Activated naive CD4-positive, alpha-beta T cell (primary cell): ENCODE measurements at places on chromosomes 7 and 10.

GRCh38 chr7:22594020-22594419 is 94.0 kb upstream of the STEAP1B start:
- no peak for DNase-seq

- no peak for DNase-seq
Measured at GRCh38 chr10:86251426-86251825, 115.2 kb downstream of the GRID1 start.

DNA sequence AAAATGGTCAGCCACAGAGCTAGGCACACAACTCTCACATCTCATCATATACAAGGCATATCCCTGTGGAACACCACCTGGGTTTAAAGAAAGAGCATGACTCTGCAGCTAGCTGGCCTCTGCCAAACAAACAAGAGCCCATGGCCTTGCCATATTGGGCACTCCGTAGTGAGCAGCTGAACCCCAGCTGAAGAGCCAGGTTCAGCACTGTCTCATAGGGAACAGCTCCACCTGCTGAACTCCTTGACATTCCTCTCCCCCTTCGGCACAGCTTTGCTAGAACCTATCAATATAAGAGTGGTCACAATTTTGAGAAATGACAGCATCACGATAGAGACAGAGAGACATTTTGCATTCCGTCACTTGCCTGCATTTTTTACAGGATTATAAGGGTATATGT is 20.0 kb downstream of the SORCS1 start:
- DNase-seq, result no peak

DNA sequence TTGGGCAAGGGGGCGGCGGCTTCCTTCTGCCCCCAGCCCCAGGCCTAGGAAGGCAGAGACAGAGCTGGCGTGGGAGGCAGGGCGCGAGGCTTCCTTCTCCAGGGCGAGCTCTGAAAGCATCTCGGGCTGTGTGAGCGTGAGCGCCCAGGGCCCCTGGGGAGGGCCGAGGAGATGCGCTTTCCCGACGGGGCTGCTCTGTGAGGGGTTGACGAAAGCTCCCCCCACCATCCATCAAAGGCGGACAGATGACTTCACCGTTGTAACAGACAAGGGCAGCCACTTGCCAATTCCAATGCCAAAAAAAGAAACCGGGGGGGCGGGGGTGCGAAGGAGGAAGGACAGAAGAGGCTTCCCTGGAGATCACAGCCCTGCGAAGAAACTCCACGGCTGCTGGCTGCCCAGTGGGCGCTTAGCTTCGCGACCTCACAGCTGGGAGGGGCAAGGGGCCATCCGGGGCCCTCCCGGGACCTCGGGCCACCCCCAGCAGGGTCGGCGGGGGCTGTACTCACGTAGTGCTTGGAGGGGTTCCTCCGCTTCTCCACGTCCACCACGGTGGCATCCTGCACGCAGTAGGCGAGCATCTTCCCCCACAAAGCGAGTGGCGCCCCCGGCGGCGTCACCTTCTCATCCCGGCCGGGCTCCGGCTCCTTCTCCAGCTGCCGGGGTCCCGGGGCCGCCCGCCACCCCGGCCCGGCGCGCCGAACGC is 537 bp downstream of the SH3PXD2A start:
- no peak for DNase-seq

DNA sequence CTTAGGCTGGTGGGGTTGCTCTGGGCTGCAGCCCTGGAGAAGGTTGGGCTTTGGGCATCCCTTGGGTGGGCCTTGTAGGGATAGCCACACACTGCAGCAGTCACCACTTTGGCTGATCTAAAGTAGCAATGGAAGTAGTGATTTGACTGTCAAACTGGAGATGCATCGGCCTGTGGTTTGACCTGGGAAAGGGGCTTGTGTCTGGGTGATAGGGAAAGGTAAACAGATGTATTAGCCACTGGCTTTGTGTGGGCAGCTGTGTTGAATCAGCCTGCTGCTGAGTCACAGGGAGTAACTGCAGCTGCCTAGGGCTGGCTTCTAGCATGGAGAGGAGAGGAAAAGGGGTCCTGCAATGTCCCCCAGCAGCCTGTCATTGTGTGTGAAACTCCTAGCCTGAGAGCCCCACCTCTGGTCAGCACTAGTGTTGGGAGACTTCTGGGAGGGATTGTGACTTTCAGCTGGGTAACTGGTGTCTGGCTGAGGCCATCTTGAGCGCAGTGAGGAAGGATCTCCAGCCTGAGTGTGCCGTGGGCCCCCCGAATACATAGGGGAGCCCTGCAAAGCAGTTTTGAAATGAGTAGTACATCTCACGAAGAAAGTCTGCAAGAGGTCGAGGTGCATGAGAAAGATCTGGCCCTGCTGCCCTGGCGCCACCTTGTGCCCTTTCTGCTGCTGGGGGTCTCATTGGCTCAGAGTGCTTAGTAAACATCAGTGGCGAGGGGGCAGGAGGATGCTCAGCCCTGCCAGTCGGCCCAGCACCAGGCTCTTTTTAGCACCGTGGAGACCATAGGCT is 117.3 kb downstream of the FANK1 start:
- DNase-seq, result no peak

DNA sequence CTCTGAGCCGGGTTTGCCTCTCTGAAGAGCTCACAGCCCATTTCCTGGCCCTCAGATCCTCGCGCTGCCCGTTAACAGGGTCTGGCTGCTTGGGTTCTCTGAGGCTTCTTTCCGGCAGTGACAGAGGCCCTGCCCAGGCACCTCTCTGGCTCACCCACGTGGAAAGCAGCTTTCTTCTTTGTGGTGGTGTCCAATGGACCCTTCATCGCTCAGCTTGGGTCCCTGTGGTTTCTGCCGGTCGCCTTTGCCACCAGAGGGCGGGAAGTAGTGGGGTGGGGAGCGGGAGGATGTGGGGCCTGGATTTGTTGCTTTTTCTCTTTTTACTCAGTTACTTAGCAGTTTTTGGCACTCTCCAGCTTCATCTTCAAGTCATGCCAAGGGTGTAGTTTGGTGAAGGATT is 15.6 kb upstream of the JAKMIP3 start:
- DNase-seq, result no peak

GRCh38 chr7:48144291-48144768 is 26.9 kb upstream of the ABCA13 start:
- no peak for DNase-seq

DNA sequence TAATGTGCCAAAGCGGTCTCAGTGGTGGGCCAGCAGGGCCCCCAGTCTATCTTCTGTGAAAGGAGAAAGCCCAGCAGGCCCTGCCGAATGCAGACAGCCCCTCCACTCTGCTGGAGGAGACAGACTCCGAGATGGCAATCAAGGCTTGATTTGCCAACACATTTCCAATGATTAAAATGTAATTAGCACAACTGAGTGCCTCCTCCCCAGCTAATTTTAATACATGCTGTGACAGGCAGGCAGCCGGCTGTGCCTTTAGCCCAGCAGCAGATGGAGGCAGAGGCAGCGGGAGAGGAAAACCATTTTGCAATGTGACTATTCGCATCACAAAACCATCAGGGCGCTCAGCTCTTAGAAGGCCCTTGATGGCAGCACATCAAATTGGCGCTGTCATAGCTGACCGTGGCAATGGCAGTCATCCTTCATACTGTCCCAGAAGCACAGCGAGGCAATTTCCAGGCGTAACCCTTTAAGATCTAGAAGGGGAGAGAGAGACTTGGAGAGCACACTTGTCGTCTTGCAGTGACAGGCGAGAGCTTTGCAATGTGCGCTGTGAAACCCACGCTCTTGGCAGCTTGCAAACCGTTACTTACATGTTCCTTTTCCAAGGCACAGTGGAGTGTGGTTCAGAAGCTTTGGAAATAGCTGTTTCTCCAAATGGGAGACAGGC is 714.8 kb upstream of the GALNT17 start:
- DNase-seq, result no peak

- DNase-seq, result no peak
Measured at GRCh38 chr7:18386607-18387006, 108.9 kb upstream of the HDAC9 start.

DNA sequence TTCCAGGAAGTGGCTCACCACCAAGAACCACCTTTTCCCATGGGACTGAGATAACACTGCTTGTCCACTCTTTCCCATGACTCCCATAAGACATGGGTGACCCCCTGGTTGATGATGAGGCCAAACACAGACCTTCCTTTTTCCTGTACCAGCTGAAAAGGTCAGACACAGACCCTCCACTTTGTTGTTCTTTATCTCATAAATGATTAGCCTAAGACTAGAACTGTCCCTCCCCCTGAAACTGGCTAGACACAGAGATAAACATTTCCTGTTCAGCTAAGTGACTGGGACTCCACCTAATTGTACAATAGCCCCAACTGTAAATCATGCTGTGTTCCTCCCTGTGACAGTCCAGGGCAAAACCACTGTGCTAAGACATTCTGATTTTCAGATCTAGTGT is 8.2 kb upstream of the NRG3 start:
- no peak for DNase-seq

GRCh38 chr7:130319541-130319940 is 25.1 kb upstream of the CPA5 start:
- DNase-seq, result no peak

DNA sequence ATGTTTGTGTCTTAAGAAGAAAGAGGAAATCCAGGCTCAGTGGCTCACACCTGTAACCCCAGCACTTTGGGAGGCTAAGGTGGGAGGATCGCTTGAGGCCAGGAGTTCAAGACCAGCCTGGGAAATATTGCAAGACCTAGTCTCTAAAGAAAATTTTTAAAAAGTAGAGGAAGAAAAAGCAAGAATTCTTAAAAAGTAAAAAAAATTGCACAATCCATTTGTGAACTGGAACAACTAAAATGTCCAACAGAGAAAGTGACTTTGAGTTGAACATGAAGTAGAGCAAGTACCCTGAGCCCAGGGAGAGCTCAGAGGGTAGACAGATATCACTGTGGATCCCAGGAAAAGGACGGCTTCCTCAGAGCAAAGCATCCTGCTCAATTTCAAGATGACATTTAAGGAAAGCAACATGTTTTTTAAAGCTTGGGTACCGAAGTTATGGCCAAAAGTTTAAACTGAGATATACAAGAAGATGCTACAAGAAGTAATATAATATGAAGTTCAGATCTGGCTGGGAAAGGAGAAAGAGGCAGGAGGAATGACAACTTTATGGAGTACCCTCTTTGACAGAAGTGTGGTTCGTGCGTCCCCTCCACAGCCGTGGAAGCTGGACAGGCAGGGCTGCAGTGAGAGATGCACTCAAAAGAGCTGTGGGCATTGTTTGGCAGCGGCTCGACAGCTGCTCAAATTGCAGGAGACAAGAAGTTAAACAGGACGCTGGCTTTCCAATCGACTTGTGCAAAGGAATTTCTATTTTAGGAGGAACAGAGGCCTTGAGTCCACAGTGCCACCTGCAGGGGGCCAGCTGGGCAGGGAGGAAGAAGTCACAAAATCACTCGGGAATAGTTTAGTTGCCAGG is 201.3 kb downstream of the JCAD start:
- no peak for DNase-seq

DNA sequence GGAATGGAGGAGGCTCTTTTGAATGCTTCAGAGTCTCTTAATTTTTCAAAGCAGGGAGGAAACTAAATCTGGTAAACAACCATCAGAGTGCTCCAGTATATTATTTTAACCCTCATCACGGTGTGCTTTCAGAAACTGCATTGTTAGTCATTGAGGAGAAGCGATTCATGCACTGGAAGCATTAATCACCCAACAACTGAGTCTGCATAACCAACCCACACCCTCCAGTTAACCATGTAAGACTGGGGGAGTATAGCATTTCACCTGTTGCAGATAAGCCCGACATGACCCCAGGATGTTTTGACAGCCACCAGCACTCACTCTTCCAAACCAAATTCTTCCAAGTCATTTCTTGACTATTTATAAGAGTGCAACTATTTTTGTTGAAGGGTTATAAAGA is 257.6 kb downstream of the GATA3 start:
- DNase-seq, result no peak

DNA sequence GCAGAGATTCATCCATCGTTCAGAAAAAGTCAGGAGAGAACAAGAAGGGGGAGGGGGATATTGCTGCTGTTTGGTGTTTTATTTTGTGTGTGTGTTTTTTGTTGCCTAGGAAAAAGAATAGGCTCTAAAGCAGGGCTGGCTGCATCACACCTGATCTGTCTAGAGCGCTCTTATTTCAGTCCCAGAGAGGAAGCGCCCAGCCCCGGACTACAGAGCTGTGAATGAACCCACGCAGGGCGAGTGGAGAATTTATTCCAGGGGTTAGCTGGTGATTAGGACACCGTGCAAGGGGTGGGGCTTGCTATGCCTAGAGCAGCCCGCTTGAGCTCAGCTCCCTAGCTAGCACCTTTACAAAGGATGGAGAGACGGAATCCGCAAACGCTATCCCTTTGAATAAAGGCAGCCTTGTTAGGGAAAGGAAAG is 621 bp upstream of the FAM13C start:
- no peak for DNase-seq

- DNase-seq, result no peak
Measured at GRCh38 chr7:99120916-99121315, 23.0 kb downstream of the SMURF1 start.

- no peak for DNase-seq
Measured at GRCh38 chr7:155734445-155734809, 77.8 kb downstream of the SHH start.

GRCh38 chr10:69460576-69461242 is 9.4 kb downstream of the TSPAN15 start:
- DNase-seq, result no peak

DNA sequence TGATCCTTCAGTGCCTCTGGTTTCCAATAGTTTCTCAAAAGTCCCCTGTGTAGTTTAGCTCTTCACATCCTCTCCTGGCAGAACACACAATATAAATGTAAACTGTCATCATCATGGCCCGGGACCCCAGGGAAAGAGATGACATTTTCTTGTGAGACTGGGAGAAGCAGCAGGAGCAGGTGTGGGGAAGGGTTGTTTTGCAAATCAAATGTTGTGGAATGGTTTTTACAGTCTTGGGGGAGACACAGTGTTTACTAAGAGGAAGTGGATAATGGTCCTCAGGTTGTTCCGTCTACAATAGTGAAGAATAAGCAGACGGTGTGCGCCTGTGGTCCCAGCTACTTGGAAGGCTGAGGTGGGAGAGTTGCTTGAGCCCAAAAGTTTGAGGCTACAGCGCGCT is 159.1 kb downstream of the SEC23IP start:
- no peak for DNase-seq

- DNase-seq, result no peak
Measured at GRCh38 chr10:132918264-132918616, 24.1 kb downstream of the CFAP46 start.

- no peak for DNase-seq
Measured at GRCh38 chr7:138873220-138873892, 75.4 kb upstream of the ATP6V0A4 start.

DNA sequence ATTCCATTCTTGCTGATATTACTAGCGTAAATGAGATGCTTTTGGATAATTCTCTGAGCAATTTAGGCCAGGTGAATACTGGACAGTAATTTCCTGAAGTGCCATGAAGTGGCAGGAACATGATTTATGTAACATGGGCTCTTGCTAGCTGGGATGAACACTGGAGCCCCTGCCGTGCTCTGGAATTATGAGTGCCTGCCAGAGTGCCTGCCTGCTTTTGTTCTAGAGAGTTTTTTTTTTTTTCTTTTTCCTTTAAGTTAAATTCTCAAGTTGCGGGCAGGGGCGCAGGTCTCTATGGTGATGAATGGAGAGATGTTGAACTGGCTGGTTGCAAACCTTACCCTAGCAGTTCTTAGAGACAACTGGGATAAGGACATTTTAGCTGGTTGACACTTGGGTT is 165.9 kb downstream of the AUTS2 start:
- DNase-seq, result no peak
